ENCODE measurements at places on chromosomes 4 and X. TPM values are rescaled to one million over a fixed set of nuclear protein-coding genes. Genes with fewer than 3 reads are reported as not detected.

ASB9 gene
- not detected for total RNA-seq

SPOCK3 gene
- total RNA-seq, result 0.57 TPM

GPC3 gene
- 5.8 TPM for total RNA-seq

CXorf49 gene
- not detected for total RNA-seq

FGFR3 gene
- total RNA-seq, result 1.5 TPM

CLIC2 gene
- 13.1 TPM for total RNA-seq

VCX3A gene
- total RNA-seq, result not detected

NSUN7 gene
- total RNA-seq, result 2.1 TPM

- no peak for ATAC-seq
Measured at GRCh38 chrX:96480081-96480480, 204.6 kb upstream of the DIAPH2 start.

DNA sequence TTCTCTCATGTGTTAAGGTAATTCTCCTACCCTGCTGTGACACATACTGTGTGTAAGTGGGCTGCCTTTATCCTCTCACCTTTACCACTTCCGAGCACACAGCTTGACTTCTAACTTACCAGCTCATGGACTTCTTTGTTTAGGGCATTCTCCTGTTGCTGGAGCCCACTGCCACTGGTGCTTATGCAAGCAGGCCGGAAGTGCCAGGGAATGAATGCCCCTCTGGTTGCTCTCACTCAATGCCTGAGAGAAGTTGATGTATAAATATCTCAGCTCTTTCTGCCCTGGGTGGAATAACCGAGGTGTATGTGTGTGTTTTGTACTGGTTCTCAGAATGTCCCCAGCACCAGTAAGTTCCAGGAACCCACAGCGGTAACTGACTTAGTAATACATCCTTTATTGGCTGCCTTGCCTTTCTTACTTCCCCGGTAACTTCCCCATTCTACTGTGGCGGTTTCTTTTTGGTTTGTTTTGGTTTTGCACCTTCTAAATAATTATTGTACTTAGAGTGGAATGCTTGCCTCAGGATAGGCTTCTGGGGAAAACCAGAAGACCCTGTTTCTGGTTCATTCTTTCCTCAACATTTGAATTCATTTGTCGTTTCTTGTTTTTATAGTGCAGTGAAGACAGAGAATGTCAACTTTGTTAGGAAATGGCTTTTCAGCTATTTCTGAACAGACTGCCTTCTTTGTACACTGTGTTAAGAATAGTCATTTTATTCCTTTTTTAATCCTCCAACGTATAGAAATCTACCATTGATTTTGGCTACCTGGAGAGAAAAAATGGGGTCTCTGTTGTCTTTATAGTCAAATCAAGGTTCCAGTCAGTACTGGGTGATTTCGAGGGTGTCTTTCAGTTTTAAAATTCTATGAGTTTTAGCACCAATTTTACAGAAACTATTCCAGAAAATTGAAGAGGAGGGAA is 45.4 kb downstream of the CXorf58 start:
- ATAC-seq, result no peak

GRCh38 chr4:79650794-79651431 is 242.9 kb upstream of the GK2 start:
- peak; percentile 40 for ATAC-seq

GRCh38 chr4:8272472-8273428 is 3.2 kb downstream of the HTRA3 start:
- ATAC-seq, result no peak

DNA sequence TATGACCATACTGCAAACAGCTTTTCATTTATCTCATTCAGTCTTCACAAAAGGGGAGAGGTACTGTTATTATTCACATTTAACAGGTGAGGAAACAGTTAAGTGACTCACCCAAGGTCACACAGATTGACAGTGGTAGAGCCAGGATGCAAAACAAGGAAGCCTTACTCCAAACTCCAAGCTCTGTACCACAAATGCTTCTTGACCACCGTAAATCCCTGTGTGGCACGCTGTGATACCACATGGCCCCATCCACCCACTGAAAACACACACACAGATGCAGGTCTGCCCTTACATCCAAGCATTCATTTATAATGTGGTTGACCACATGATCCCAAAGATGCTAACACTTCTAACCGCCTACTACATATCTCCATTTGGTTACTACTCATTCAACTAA is 129.5 kb downstream of the TSPAN5 start:
- ATAC-seq, result no peak

DNA sequence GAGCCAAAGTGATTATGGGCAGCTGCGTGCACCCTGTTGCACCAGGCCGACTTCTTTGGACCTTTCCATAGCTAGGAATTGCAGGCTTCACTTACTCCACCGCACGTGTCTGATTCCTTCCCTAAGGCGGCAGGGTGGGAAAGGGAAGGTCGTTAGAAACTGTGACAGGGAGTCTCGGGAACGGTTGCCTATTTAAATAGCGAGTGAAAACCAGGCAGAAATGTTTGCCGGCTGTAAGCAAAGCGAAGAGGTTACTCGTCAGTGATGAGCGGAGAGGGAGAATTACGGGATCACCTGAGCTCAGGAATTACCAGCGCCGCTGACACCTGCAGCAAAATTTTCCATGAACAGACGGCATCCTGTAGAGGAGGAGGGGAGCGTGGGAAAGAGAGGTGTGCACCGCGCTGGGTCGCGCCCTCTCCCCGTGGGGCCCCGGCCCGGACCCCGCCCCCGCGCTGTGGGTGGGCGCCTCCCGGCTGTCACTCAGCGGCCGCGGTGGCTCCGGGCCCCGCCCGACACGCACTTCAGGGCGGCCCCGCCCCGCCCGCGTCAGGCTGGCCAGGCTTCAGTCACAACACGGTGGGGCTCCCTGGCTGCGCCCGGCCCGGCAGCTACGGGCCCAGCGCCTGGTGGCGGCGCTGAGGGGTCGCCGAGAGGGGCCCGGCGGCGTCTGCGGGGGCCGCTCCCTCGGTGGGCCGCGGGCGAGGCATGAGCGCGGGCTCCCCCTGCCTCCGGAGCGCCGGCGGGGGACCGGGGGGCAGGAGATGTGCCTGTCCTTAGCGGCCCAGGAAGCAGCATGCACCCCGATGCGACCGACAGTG is at the start of gene SNX25:
SNX25 (plus strand) TSS at position 568 of the 821 bp plus-strand sequence; CDS start at position 797, 229 bp downstream.
- peak; percentile 94 for ATAC-seq

DNA sequence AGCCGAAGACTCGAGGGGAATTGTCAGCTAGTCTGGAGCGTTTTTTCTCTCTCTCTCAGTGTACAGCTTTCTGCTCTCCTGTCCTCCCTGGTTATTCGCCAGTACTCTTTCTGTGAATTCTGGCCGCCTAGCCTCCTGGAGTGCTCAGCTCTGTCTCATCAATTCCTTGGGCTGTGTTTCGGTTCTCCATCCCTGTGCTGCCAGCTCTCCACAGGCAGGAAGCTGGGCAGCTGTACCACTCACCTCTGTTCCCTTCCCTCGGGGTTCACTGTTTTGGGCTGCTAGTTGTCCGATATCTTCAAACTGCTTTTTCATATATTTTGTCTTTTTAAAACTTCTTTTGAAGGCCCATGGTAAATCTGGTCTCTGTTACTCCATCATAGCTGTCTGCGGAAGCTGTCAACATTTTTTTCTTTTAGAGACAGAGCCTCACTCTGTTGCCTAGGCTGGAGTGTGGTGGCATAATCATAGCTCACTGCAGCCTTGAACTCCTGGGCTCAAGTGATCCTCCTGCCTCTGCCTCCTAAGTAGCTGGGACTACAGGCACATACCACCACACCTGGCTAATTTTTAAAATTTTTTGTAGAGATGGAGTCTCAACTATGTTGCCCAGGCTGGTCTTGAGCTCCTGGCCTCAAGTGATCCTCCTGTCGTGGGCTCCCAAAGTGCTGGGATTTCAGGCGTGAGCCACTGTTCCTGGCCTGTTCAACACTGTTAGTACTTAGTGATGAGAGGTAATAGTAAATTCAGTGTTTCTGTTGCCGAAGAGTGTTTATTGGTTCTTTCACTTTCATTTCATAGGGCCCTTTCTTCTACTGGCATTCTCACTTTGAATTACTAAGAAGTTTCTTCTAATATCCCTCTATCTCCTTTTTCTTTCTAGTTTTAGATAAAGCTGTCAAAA is 18.6 kb downstream of the ZCCHC4 start:
- no peak for ATAC-seq

- no peak for ATAC-seq
Measured at GRCh38 chr4:125624951-125625350, 310.2 kb downstream of the FAT4 start.

- ATAC-seq, result no peak
Measured at GRCh38 chr4:74267998-74268606, 40.2 kb upstream of the EPGN start.

DNA sequence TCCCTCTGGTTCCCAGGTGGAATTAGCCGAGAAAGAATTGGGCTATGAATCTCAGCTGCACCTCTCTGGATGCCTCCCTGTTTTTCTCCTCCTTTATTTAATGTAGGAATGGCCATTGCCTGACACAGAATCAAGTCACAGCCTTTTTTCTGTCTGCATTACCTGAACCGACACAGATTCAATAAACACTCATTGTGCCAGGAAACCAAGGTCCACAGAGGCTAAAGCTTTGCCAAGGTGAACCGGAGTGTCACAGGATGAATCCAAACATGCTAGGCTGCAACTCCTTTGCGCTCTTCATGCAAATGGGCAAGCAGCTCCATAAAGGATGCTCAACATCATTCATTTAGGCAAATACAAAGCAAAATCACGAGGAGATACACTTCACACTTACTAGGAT is 199.8 kb upstream of the AGTR2 start:
- no peak for ATAC-seq

- no peak for ATAC-seq
Measured at GRCh38 chr4:143354990-143355389, 18.3 kb downstream of the GAB1 start.
